ENCODE measurements at places on chromosomes 4 and X.

DNA sequence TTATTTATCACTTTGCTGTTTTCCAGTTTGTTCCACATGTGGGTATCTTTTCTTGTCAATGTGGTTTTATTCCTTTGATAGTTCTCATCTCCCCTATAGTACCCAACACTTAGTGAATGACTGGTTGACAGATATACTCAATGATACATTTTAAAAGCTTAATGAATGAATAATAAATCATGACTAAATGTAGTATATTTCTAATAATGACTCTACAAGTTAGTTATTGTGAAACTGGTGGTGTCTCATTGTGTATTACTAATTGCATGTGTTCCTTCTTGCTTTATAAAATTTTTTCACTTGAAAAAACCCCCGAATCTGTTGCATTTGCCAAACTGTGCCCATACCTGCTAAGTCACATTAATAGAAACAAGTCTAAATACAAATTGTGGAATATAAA is 95.4 kb downstream of the MBNL3 start:
- DNase-seq, result no peak

DNA sequence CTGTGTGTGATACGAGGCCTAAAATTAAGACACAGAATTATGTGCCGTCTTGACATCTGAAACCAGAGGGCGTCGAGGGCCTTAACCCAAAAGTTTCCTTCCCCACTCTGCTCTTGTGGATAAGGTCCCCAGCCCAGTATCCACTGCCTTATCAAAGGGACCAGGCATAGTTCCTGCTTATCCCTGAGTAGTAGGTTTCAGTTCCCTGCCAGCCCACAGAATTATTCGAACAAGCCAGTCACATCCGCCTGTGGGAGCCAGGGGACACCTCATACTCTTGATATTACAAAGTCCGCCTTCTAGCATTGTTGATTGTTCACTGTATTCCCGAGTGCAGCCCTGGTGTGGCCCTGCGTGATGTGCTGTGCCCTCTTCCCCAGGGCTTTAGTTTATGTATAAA is 5.4 kb upstream of the MMRN1 start:
- no peak for DNase-seq

DNA sequence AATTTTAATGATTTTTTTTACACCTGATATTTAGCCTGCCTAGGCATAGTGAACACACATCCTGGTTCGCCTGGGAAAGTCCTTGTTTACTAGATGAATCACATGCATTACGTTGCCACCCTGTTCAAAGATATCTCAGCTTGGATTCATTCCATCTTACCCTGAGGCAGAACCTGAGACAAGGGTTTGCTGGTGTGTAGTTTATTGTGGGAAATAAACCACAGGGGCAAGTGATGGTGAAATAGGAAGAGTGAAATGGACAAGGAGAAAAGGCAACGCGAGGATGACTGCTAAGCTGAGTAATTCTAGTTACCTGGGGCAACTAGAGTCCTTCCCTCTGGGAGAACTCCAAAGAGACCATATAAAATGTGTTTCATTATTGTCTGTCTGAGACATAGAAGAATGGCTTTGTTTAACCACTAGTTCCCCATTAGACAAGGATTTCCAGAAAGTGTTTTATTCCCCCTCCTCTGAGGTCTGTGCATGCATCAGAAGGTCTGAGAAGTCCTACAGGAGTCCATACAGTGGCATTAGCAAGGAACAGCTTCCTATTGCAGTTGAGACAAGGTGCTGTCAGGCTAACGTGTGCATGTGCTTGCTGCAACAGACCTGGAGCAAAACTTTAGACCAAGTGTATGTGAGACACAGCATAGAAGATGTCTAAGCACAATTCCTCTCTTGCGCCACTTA is 797.3 kb upstream of the FRG1 start:
- DNase-seq, result no peak

DNA sequence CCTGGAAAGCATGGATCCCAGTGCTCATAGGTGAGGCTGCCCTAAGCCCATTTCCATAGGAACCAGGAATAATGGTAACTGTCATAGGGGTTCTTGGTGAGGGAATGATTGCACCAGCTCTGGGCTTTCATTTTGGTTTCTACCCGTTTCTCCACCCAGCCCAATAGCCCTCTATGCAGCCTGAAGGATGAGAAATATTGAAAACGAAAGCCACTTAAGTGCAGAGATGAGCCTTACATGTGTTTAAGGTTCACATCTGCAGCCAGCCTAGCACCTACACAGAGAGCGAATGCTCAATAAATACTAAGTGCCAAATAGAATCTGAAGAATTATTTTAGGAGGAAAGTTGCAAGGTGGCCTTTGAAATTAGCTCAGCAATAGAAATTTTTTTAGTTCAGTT is 60.4 kb downstream of the MCF2 start:
- DNase-seq, result no peak

- peak; percentile 67 for DNase-seq
Measured at GRCh38 chr4:189304809-189305208, 635.9 kb upstream of the FRG1 start.

- DNase-seq, result peak; percentile 92
Measured at GRCh38 chr4:128571747-128572146, 237.8 kb upstream of the JADE1 start.

DNA sequence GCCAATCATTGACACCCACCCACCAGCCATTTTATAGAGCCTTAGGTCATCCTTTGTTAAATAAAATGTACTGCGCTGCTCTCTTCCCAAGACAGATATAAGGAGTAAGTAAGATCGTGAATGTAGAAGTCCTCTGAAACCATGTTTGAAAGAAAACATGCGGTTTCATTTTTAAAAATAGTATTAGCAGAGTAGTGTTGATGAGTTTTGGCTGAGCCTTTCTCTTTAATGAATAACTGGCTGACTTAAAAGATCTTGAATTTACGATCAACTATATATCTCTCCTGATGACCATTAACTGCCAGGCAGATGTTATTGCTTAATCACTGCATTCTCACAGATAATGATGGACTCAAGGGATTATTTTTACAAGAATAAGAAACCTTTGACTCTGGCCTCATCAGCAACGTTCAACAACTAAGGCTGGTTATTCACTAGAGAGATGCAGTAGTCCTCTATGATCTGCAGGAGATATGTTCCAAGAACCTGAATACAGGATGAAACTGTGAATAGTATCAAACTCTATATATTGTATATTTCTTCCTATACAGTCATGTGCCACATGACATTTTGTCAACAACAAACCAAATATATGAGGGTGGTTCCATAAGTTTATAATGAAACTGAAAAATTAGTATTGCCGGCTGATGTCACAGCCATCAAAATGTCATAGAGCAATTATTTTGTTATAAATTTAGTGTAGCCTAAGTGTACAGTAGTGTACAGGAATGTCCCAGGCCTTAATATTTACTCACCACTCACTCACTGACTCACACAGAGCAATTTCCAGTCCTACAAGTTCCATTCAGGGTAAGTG is 80.8 kb downstream of the FAM13A start:
- DNase-seq, result no peak

DNA sequence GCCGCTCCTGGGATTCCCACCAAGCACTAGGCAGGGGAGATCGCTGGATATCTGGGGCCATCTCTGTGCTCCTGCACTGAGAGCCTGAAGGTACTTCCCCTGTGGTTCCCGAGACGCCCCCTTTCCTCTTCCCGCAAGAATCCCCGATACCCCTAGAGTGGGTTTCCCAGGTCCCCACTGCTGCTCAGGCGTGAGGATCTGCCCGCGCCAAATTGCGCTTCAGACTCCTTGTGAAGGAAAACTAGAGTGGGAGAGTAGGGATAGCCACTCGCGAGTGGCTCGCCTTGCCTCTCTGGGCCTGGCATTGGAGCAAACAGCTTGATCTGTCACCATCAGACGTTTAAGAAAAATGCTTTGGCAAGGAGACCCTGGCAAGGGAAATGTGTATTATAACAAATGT is 1.5 kb downstream of the IL1RAPL2 start:
- no peak for DNase-seq

DNA sequence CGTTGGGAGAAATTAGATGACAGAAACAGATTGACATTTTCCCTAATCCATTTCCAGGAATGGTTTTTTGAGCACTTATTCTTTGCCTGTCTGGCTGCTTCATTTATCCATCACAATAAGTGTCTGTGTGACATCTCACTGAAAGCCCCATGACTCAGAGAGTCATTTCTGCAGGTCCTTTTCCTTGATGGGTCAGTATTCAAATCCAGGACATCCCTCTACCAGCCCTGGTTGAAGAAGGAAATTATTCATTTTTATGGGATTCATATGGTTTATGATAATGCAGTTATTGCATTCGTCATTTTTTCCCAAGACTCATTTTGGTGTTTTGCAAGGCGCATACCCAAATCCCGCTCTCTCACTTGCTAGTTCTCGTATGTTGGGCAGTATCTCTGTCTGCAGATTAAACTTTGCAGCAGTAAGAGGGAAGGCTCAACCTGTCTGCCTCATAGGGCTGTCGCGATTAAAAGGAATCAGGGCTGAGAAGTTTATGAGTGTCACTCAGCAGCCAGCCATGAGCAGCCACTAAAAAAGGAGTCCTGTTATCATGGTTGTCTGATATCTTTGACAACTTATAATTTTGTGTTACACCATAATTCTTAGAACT is 44.0 kb downstream of the GYG2 start:
- no peak for DNase-seq

DNA sequence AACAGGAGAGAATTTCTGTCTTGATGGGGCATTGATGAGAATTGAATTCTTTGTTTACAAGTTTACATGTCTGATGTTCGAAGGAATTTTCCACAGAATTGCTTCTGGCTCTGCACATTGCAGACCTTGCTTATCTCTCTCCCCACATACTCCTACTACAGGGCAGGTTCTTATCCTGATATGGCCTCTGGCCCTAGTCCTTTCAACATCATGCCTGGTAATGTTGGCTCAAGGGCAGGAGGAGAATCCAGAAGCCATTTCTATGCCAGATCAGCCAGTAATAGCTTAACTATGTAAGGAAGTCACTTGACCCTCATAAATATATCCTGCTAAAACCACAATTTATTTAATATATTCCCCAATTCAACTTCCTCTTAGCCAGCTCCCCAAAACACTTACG is 24.3 kb upstream of the TSPAN5 start:
- DNase-seq, result no peak

- DNase-seq, result no peak
Measured at GRCh38 chr4:7400671-7401298, 33.9 kb downstream of the PSAPL1 start.

- no peak for DNase-seq
Measured at GRCh38 chr4:148914734-148915133, 472.5 kb upstream of the NR3C2 start.

DNA sequence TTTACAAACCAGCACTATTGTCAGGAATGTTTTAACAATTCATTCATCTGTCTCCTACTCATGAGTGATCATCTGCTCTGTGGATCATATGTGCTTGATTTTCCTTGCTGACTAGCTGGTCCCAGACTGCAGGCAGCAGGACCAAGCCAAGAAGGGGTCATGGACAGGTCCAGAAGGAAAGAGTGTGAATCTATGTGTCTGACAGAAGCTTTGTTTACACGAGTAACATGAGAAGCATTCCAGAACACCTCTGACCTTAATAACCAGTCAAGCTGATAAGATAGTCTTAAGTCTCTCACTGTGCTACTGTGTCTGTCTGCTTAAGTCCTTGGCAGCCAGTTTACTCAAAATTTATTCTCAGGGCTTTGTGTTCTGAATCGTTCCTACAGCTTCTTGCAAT is 39.0 kb downstream of the GUCY1A1 start:
- DNase-seq, result peak; percentile 59

- no peak for DNase-seq
Measured at GRCh38 chrX:118208481-118208880, 91.9 kb upstream of the KLHL13 start.

DNA sequence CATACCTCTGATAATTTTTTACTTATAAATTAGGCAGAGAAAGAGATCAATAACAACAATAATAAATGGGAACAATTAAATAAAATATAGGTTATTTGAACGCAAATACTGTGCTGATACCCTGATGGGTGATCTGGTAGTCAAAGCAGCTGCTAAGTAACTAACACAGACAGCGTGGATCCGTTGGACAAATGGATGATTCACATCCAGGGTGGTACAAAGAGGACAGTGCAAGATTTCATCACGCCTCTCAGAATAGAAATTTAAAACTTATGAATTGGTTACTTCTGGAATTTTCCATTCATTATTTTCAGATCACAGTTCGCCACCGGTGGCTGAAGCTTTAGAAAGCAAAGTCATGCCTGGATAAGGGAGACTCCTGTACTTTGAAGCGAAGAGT is 1066.0 kb upstream of the ADGRL3 start:
- DNase-seq, result peak; percentile 5

DNA sequence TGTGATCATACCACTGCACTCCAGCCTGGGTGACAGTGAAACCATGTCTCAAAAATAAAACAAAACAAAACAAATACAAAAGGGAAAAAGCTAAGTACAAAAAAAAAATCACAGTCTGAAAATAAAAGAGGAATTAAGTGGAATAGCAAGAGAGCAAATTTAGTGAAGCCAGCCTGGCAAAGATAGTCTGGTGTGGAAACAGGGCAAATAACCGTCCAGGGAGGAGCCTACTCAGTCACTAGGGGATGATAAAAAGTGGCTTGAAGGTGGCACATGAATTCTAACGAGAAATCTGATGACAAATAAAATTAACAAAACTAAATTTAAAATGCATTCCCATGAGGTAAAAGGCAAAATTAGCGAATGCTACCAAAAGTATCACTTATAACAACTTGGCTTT is 8.2 kb downstream of the PDGFC start:
- DNase-seq, result no peak

GRCh38 chrX:24761306-24761705 is 67.6 kb downstream of the POLA1 start:
- no peak for DNase-seq

- DNase-seq, result peak; percentile 61
Measured at GRCh38 chr4:30720021-30720660, at the start of gene PCDH7. Gene PCDH7, plus strand, starts transcription at chr4:30720369. Its CDS starts 1,054 bp downstream, at chr4:30721423.

Measured in fibroblast of upper back skin (primary cell).